ENCODE measurements at places on chromosomes 11 and 22.

GRCh38 chr22:25749420-25750169 lies 7.6 kb downstream of the MYO18B start:
- no peak for DNase-seq
- no peaks in the 10 kb centered on the region for H3K36me3 ChIP-seq
- H3K4me1 ChIP-seq: peaks cover 6% of the 10 kb centered on the region
- no peaks in the 10 kb centered on the region for H3K27me3 ChIP-seq

DNA sequence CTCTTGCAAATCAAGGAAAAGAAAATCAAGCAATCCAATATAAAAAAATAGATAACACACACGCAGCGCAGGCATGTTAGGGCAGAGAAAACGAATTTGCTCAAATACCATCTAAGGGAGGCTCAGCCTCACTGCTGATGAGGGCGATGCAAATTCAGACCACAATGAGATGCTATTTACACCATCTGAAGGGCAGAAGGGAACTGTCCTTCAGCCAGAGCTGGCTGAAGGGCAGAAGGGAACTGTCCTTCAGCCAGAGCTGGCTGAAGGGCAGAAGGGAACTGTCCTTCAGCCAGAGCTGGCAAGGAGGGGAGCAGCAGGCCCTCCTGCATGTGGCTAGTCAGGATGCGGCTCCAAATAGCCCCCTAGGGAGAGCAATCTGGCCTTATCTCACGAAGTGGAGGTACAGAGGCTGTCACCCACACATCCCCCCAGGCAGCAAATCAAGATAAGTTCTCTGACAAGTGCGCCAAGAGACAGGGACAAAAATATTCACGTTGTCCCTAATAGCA lies 7.6 kb upstream of the SLC39A13 start:
- peak overlapping the region; percentile 43 for H3K4me3 ChIP-seq
- no peaks in the 10 kb centered on the region for H3K36me3 ChIP-seq
- DNase-seq: no peak
- no peaks in the 10 kb centered on the region for H3K27me3 ChIP-seq

GRCh38 chr11:97772705-97773104 lies 1248.0 kb upstream of the CNTN5 start:
- no peaks in the 10 kb centered on the region for H3K4me1 ChIP-seq
- no peak overlapping the region for H3K4me3 ChIP-seq
- H3K27me3 ChIP-seq: peaks cover 53% of the 10 kb centered on the region
- no peak for DNase-seq
- H3K27ac ChIP-seq: no peak overlapping the region

DNA sequence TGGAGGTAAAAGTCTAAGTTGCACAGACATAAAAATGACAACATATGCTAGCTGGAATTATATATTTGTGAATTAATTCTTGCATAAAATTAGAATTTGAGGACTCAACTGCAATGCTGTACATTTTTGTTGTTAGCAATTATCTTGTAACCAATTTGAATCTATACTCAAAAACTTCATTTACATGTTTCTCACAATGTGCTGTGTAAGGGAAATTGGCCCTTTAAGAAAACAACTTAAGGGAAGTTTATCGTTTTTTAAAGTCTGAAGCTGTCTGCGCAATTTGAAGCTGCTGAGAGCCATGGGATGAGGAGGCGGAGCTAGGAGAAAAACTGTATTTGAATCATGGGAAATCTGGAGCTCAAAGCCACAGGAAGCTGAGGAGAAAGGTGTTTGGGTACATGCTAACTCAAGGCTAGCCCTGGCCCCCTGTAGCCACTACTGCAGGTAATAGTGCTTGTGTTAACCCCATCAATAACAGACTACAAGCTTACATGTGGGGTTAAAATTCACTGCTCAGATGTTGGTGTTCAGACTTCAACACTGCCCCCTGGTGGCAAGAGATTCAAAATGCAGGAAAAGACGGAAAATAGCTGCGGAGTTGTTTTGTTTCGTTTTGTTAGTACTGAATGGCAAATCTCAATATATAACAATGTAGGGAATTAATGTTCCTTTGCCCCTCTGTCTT lies 126.1 kb downstream of the BRD1 start:
- peak; percentile 64 for DNase-seq
- no peak overlapping the region for H3K4me3 ChIP-seq
- H3K4me1 ChIP-seq: no peaks in the 10 kb centered on the region
- no peaks in the 10 kb centered on the region for H3K36me3 ChIP-seq
- no peak overlapping the region for H3K27ac ChIP-seq

- H3K27me3 ChIP-seq: peaks cover 11% of the 10 kb centered on the region
- H3K36me3 ChIP-seq: no peaks in the 10 kb centered on the region
- H3K4me3 ChIP-seq: no peak overlapping the region
- H3K27ac ChIP-seq: no peak overlapping the region
- peaks cover 31% of the 10 kb centered on the region for H3K4me1 ChIP-seq
- no peak for DNase-seq
Measured at GRCh38 chr11:110856340-110856739, 144.1 kb upstream of the ARHGAP20 start.

DNA sequence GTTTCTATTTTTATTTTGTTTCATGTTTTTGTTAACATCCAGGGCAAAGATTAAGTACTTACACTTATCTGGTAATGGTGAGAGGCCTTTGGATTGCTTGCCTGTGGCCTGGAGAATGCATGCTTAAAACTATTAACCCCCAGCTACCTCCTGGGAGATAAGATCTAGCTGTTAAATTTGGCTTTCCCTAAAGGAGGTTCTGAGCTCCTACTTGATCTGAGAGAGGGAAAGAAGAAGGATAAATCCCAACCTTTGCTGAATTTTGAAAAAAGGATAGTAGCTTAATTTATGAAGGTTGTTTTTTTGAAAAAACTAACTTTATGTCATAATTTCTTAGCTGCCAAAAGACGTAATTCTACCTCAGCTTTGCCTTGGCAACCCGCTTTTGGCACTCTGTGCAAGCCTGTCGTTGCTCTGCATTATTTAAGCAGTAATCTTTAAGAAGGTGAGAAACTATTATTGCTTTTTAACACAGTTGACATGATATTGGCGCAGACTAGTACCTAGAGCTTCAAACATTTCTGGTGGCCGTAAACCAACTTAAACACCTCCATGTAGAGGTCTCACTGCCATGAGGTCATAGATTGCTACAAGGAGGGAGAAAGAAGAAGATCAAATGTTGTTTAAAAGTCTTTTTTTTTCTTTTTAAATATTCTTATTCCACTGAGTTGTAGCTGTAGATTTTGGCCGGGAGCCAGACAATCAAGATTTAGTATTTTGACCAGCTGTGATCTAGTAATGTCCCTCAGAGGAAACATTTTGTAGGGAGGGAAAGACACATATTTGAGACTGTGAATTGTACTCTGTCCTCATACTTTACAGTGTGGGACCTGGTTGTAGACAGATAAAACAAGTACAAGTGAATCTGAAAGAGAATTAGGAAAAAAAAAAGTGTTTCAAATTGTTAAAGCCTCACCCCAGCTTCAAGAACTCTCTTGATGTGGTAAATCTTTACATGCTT lies 74.4 kb downstream of the WNT11 start:
- no peak overlapping the region for H3K27ac ChIP-seq
- no peak overlapping the region for H3K4me3 ChIP-seq

DNA sequence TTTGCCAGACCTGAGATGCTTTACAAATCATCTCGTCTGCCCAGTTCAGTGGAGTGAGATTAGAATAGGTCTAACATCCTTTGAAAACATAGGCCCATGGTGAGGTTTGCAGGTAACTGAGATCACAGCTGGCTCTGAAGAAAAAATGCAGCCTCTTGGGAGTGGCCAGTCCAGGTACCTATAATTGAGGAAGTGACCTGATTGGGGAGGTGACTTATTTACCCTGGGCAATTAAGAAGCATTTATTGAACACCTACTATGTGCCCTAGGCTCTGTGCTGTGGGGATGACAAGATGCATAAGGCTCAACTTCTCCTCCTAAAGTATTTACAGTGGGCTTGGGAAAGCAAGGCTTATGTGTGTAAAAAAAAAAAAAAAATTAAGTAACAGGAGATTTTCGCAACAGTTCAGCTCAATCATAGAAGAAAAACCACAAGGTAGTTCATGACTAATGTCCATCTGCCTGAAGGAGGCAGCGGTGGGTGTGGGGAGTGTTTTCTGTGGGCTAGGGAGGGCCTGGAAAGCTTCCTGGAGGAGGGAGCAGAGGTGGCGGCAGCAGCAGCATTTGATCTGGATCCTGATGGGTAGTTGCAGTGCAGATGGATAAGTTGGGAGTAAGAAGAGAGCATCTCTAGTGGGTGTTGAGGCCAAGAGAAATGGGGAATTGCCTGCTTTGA lies 16.1 kb downstream of the MICAL2 start:
- peaks cover 13% of the 10 kb centered on the region for H3K4me1 ChIP-seq
- no peaks in the 10 kb centered on the region for H3K27me3 ChIP-seq
- no peak overlapping the region for H3K4me3 ChIP-seq
- no peaks in the 10 kb centered on the region for H3K36me3 ChIP-seq

- no peaks in the 10 kb centered on the region for H3K27me3 ChIP-seq
- no peak for DNase-seq
- H3K4me3 ChIP-seq: peak overlapping the region; percentile 56
- H3K36me3 ChIP-seq: no peaks in the 10 kb centered on the region
Measured at GRCh38 chr11:12086271-12087074, 23.9 kb upstream of the MICAL2 start.
